ENCODE measurements at places on chromosomes 7 and 10. TPM values are rescaled to one million over a fixed set of nuclear protein-coding genes. Genes with fewer than 3 reads are reported as not detected.

Gene TNKS2
- total RNA-seq = 46.2 TPM

Gene SLC18A2
- not detected for total RNA-seq

Gene SEMA4G
- total RNA-seq = 4.7 TPM

Gene PRKCQ
- 0.23 TPM for total RNA-seq

Gene NME8
- not detected for total RNA-seq

Gene ASZ1
- not detected for total RNA-seq

Gene ORAI2
- total RNA-seq = 76.9 TPM

Gene UPK3BL1
- total RNA-seq = 23.1 TPM

Gene MEOX2
- total RNA-seq = not detected

Gene CCL24
- total RNA-seq = not detected

Gene TRIM56
- 37.4 TPM for total RNA-seq

Gene CHAT
- total RNA-seq = not detected

Gene CALML5
- total RNA-seq = not detected

DNA sequence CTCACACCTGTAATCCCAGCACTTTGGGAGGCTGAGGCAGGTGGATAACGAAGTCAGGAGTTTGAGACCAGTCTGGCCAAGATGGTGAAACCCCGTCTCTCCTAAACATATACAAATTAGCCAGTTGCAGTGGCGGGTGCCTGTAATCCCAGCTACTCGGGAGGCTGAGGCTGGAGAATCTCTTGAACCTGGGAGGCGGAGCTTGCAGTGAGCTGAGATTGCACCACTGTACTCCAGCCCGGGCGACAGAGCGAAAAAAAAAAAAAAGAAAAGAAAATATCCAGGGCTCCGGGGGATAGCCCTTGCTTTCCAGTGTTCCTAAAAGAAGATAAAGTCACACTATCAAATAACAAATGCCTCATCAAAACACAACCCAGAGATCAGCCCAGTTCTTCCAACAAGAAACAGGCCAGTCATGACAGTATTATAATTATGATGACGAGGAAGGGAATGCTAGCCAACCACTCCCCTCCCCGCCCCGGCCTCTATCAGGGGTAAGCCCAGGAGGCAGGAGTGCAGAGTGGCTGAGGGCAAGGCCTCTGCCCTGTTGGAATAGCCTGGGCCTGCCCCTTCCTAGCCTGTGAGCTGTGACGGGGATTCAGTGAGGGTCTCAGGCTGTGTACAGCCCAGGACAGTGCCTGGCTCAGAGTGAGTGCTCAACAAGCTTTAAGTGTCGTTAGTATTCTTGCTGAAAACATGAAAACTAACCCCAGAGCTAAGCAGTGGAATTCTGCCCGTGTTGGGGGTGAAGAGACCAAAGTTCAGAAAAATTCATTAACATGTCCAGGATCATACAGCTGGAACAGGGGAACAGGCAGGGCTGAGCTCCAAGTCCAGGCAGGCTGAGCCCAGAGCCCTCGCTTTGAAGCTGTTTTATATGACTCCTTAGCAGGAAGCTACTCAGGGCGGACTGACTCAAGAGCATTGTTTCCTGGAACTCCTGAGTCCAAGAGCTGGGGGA lies 54.3 kb downstream of the FAM241B start:
- no peak for DNase-seq
- H3K36me3 ChIP-seq = no peaks in the 10 kb centered on the region
- H3K4me1 ChIP-seq = no peaks in the 10 kb centered on the region
- no peak overlapping the region for H3K4me3 ChIP-seq
- H3K27me3 ChIP-seq = peaks cover 31% of the 10 kb centered on the region

DNA sequence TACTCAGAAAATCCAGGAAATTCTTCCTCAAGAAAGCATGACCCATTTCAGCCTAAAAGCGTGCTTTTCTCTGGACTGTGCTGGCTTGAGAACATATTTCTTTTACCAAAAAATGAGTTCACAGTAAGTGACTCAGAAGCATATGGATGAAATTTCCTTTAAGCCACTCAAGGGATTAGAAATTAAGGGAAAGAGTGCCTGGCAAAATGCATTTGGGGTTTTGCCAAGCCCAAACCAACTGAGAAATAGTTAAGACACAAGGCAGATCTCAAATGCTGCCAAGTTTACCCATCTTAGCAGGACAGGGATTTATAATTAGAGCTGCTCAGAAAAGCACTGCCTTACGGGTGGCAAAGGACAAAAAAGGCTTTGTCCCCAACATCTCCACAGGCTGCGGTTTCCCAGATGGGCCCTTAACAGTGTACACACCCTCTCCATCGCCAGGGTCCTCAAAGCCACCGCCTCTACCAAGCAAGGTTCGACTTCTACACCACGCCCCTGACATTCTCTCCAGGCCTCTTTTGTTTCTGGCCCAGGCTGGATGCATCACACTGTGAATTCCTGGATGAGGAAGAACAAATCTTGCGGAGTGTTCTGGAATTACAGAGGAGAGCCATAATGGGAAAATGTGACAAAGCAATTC lies 30.1 kb upstream of the CDHR3 start:
- no peak for DNase-seq
- no peaks in the 10 kb centered on the region for H3K4me1 ChIP-seq
- H3K27me3 ChIP-seq = no peaks in the 10 kb centered on the region
- H3K27ac ChIP-seq = no peak overlapping the region
- H3K4me3 ChIP-seq = no peak overlapping the region

DNA sequence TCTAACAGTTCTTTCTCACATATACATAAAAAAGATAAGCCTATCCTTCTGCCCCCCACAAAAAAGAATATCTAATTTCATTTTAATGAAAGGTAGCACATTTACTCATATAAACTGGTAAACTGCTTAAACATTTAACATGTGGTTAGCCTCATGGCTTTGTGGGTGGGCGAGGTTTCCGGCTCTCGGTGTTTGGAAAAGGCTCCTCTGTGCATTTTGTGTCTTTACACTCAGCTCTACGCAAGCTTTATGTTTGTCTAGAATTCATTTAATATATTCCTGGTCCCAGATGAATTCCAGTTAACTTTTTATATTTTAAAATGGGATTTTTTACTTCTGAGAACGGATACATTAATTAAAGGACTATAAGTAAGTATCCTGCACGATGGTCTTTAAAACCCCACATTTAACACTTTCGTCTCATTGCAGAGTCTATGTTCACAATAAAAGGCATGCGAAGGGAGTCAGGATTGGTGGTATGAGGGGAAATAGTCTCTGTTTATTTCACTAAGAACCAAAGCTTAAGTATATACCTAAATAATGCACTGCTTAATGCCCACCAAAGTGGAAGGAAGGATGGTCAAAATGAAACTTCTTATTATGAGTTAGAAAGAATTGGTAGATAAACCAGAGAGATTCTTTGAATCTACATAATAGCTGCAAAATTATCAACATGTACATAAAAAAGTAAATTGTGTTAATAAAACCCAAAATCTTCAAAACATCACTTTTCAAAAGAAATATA lies 197.2 kb downstream of the CRPPA start:
- H3K36me3 ChIP-seq = no peaks in the 10 kb centered on the region
- H3K27ac ChIP-seq = no peak overlapping the region
- H3K27me3 ChIP-seq = no peaks in the 10 kb centered on the region
- DNase-seq = no peak
- no peaks in the 10 kb centered on the region for H3K4me1 ChIP-seq
- H3K4me3 ChIP-seq = no peak overlapping the region

- H3K36me3 ChIP-seq = peaks cover 7% of the 10 kb centered on the region
- no peaks in the 10 kb centered on the region for H3K27me3 ChIP-seq
- H3K4me3 ChIP-seq = no peak overlapping the region
- no peaks in the 10 kb centered on the region for H3K4me1 ChIP-seq
- H3K27ac ChIP-seq = no peak overlapping the region
Measured at GRCh38 chr7:148753224-148753623, 54.5 kb downstream of the CUL1 start.

GRCh38 chr7:133985300-133985699 lies 141.8 kb upstream of the LRGUK start:
- no peaks in the 10 kb centered on the region for H3K4me1 ChIP-seq
- H3K27me3 ChIP-seq = no peaks in the 10 kb centered on the region
- H3K27ac ChIP-seq = no peak overlapping the region
- H3K4me3 ChIP-seq = no peak overlapping the region
- DNase-seq = no peak

GRCh38 chr7:85498031-85498430 lies 311.2 kb upstream of the SEMA3D start:
- H3K27ac ChIP-seq = no peak overlapping the region
- no peaks in the 10 kb centered on the region for H3K4me1 ChIP-seq
- no peak for DNase-seq
- no peaks in the 10 kb centered on the region for H3K27me3 ChIP-seq
- no peak overlapping the region for H3K4me3 ChIP-seq

GRCh38 chr10:12803776-12804175 lies 197.7 kb downstream of the CCDC3 start:
- no peaks in the 10 kb centered on the region for H3K27me3 ChIP-seq
- H3K4me1 ChIP-seq = no peaks in the 10 kb centered on the region
- no peak for DNase-seq
- no peak overlapping the region for H3K27ac ChIP-seq
- no peaks in the 10 kb centered on the region for H3K36me3 ChIP-seq

DNA sequence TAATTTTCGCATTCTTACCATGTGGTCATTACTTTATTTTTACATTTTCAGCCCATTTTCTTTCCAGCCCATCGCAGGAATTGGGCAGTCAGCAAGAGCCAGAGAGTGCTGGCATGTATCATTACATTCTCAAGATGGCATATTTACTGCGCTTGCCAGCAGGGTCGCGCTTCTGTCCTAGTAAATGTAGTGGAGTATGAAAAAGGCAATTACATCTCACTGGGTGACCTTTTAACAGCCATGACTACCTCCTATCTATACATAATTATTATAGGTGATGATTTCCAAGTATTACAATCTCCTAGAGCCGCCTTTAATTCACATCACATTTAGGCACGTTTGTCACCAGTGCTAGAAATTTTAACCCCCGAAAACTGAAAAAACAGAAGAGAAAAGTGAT lies 433.7 kb upstream of the MGMT start:
- no peaks in the 10 kb centered on the region for H3K4me1 ChIP-seq
- H3K27me3 ChIP-seq = peaks cover 45% of the 10 kb centered on the region
- H3K36me3 ChIP-seq = no peaks in the 10 kb centered on the region

- no peak overlapping the region for H3K27ac ChIP-seq
- H3K4me3 ChIP-seq = no peak overlapping the region
- no peak for DNase-seq
Measured at GRCh38 chr10:19917751-19918478, 101.7 kb downstream of the PLXDC2 start.

- H3K27me3 ChIP-seq = no peaks in the 10 kb centered on the region
- H3K4me3 ChIP-seq = no peak overlapping the region
- no peak overlapping the region for H3K27ac ChIP-seq
- no peaks in the 10 kb centered on the region for H3K4me1 ChIP-seq
- DNase-seq = no peak
Measured at GRCh38 chr7:114405427-114405826, 9.2 kb upstream of the FOXP2 start.

DNA sequence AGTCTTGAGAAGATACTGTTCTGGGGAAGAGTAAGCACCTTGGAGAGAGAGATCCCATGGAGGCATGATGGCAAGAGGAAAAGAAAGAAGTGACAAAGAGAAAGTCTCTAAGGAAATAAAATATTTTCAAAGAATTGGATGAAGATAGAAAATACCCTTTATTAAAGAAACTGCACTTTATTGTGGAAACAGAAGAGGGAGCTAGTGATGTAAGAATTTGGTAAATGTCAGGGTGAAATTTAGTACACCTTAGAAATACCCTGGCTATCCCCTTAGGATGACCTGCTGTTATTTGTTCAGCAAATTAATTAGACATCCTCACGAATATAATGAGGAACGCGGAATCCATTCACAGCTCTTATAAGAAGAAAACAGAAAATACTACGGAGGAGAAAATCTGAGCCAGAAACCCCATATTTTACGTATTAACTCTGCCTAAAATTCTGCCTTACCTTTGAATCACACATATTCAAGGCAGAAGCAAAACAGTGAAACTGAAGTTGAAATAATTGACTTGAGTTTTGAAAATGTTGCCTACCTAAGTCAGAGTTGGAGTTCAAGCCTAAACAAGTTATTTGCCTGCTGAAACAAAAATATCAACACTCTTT lies 90.7 kb downstream of the TFPI2 start:
- peak; percentile 5 for DNase-seq
- H3K27me3 ChIP-seq = no peaks in the 10 kb centered on the region
- H3K27ac ChIP-seq = no peak overlapping the region
- H3K36me3 ChIP-seq = no peaks in the 10 kb centered on the region

DNA sequence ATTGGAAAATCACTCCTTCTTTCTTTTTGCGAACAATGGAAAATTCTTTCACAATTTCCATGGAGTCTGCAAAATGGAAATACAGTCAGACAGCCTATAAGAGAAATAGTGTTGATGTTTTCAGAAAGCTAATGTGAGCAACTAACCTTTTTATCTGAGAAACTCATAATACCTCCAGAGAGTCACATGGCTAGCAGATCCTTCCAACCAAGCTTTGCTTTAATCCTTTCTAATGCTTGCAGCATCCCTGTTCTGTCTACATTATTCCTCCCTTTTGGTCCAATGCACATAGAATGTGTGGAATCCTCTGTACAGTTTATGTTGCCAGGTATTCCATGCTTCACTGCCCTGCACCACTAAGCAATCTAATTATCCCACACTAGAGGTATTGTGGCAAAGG lies 717.5 kb upstream of the LRRN3 start:
- no peaks in the 10 kb centered on the region for H3K27me3 ChIP-seq
- no peak overlapping the region for H3K27ac ChIP-seq
- no peaks in the 10 kb centered on the region for H3K36me3 ChIP-seq
- H3K4me1 ChIP-seq = no peaks in the 10 kb centered on the region
- DNase-seq = no peak
- H3K4me3 ChIP-seq = no peak overlapping the region

DNA sequence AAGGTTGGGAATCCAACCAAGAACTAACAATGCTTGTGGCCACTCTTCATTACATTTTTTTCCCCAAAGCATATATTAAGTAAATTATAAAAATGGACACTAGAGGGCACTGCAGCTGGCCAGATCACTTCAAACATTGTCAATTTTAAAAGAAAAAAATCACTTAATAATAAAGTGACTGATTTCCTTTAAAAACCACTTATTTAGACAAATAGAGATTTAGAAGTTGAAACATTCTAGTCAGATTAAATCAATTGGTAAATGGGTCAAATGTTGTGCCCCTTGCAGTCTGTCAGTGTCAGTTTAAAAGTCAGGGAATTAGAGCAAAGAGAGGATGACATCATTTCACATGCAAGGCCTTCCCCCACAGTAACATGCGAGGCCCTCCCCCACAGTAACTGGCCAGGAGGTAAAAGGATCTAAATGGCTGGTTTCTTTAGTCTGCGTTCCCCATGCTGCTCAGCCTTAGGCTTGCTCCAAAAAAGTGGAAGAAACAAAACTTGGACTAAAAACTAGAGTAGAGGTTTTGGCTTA lies 177.9 kb downstream of the SKAP2 start:
- H3K4me1 ChIP-seq = peaks cover 6% of the 10 kb centered on the region
- no peak overlapping the region for H3K4me3 ChIP-seq
- H3K27me3 ChIP-seq = no peaks in the 10 kb centered on the region
- peak; percentile 38 for DNase-seq

- peak overlapping the region; percentile 48 for H3K27ac ChIP-seq
- peaks cover 18% of the 10 kb centered on the region for H3K4me1 ChIP-seq
- no peaks in the 10 kb centered on the region for H3K36me3 ChIP-seq
- no peaks in the 10 kb centered on the region for H3K27me3 ChIP-seq
- no peak overlapping the region for H3K4me3 ChIP-seq
Measured at GRCh38 chr7:101405474-101406067, 42.9 kb downstream of the COL26A1 start.

Data from Panc1 (cell line).